Fibroblast of skin of left quadriceps (primary cell): ENCODE measurements at places on chromosomes 1 and 21.

DNA sequence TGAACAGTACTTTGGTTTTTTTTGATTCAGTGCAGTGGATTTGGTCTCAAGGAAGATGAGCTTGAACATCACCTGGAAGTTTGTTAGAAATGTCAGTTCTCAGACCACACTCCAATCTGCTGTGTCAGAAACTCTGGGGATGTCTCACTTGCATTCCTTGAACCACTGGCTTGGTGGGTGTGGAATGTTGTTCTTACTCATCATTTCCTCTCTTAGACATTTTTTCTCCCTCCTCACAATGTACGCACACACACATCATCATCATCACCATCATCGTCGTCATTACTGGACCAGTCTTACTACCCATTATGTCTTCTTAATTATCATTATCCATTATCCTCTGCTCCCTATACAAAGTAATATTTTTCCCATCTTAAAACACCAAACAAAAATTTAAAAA lies 91.9 kb upstream of the KCNK2 start:
- DNase-seq = peak; percentile 96

- peak; percentile 34 for DNase-seq
Observed at GRCh38 chr1:240027059-240027462, 64.6 kb upstream of the FMN2 start.

DNA sequence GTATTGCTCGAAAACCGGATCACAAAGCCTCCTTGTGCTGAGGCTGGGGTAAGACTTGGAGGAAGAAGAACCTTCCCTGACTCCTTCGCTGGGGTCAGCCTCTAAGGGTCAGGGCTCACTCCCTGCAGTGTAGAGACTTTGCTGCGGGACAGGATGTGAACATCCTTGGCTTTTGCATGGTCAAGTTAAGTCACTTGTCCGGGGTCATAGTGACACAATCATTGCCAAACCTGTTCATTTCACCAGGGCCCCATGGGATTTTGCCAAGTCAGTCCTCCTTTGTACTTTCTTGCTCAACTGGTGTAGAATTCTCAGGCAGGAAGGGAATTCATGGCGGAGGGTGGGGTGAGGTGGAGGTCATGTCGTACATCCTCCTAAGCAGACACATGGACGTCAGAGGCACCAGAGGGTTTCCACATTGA lies 24.7 kb upstream of the IL10 start:
- DNase-seq = no peak

DNA sequence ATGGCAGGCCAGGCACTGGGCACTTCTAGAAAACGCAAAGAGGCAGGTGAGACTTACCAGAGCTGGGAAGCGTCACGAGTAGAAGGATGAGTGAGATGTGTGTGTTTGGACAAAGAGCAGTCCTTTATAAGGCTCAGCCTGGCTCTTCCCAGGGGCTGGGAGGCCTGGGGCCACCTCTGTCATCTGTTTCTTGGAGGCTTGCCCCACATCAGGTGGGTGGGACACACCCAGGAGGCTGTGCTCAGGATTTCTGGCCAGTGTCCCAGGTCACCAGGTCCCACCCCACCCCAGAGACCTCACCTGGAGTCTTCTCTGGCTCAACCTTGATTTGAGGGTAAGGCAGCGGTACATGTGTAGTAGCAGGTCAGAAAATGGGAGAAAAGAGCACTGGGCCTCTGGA lies at the start of gene S100A7:
Gene S100A7, minus strand, starts transcription at position 101 of the 400 bp plus-strand sequence. CDS start 1,638 bp downstream, outside the sequence.
- no peak for DNase-seq
